ENCODE measurements at places on chromosomes 6 and 20. TPM values are rescaled to one million over a fixed set of nuclear protein-coding genes. Genes with fewer than 3 reads are reported as not detected.

Gene FHL5
- total RNA-seq: not detected

Gene TULP4
- total RNA-seq: 75.5 TPM

Gene GCNT2
- 53.9 TPM for total RNA-seq

Gene VIP
- total RNA-seq: 0.56 TPM

Gene SPATA25
- total RNA-seq: 1.0 TPM

Gene CYB5R4
- total RNA-seq: 2.9 TPM

Gene FOXS1
- 0.09 TPM for total RNA-seq

Gene TTK
- 8.5 TPM for total RNA-seq

Gene SMLR1
- not detected for total RNA-seq

Gene TRERF1
- total RNA-seq: 0.17 TPM

Gene MAP1LC3A
- 20.9 TPM for total RNA-seq

Gene BEND6
- 0.14 TPM for total RNA-seq

Gene CAGE1
- total RNA-seq: under 0.01 TPM

Gene OTOR
- not detected for total RNA-seq

Gene QRSL1
- total RNA-seq: 12.6 TPM

Gene CYP39A1
- 3.4 TPM for total RNA-seq

Gene FAM162B
- total RNA-seq: 4.3 TPM

Gene ZC2HC1B
- not detected for total RNA-seq

Gene PCMT1
- 132 TPM for total RNA-seq

Gene PTCRA
- not detected for total RNA-seq

Gene BHLHE23
- not detected for total RNA-seq

Gene TSPO2
- not detected for total RNA-seq

Gene DEFB115
- total RNA-seq: not detected

Gene TDRD6
- 0.05 TPM for total RNA-seq

Gene PARD6B
- 0.28 TPM for total RNA-seq

Gene ZNF318
- 9.7 TPM for total RNA-seq

Gene LTB
- total RNA-seq: 30.5 TPM

Gene SSTR4
- total RNA-seq: not detected

Gene AVP
- total RNA-seq: not detected

Gene DCDC2
- 1.0 TPM for total RNA-seq

Gene SLC4A11
- total RNA-seq: 14.9 TPM

Gene OPN5
- not detected for total RNA-seq

Gene CST5
- total RNA-seq: not detected

Gene BMP2
- total RNA-seq: 23.1 TPM

All from dermis blood vessel endothelial cell (primary cell).